ENCODE measurements at places on chromosomes 6 and 20.
A peak's percentile ranks its signal among the peaks of the same experiment; 100 is the strongest.

DNA sequence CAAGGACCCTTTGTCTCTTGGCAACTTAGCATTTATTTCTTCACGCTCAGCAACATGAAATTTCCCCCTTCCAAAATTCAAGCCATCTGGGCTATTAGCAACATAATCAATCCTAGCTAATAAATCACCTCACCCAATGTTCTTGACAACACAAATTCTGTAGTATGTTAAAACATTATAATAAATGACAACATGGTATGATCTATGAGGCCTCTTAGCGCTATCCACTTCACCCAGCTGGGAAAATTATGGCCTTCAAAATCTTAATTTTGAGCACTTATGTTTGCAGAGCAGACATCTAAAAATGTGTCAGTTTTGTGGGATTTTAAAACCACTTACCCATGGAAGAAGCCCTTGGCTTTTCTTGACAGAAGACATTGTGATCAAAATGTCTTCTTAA, 181.9 kb downstream of the HDGFL1 start:
- DNase-seq, result no peak

- no peak for DNase-seq
Observed at GRCh38 chr20:25145131-25145530, 50.4 kb upstream of the ENTPD6 start.

DNA sequence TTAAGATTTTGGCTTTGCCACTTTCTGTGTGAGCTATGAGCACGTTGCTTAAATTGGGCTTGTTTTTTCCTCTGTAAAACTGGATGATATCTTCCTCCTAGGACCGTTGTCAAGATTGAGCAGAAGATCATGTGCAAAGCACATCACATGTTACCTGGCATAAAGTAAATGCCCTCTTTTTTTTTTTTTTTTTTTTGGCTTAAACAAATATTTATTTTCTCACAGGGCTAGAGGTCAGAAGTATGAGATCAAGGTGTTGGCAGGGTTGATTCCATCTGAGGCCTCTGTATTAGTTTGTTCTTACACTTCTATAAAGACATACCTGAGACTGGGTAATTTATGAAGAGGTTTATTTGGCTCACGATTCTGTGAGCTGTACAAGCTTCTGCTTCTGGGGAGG, 42.7 kb downstream of the TOX2 start:
- DNase-seq, result no peak

DNA sequence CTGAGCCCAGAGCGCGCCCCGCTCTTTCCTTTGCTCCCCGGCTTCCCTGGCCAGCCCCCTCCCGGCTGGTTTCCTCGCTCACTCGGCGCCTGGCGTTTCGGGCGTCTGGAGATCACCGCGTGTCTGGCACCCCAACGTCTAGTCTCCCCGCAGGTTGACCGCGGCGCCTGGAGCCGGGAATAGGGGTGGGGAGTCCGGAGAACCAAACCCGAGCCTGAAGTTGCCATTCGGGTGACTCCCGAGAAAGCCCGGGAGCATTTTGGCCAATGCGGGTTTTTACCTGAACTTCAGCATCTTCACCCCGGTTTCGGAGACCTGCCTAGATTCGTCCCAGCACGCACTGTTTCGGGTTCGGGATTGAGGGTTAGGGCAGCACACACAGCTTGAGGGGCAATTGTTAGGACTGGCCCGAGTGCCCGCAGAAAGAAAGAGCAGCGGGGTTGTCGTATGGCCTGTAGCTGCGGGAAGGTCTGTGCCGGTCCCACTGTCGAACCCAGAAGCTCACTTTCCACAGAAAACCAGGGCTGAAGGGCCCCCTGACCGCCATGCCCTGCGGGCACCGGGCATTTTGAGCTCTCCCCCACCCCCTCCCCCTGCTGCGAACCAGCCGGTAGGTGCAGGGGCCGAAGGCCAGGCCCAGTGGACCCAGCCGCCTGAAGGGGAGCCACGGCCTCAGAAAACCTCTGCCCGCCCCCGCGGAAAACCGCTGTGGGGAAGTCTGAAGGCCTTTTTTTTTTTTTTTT, 2.1 kb downstream of the FOXP4 start:
- no peak for DNase-seq

DNA sequence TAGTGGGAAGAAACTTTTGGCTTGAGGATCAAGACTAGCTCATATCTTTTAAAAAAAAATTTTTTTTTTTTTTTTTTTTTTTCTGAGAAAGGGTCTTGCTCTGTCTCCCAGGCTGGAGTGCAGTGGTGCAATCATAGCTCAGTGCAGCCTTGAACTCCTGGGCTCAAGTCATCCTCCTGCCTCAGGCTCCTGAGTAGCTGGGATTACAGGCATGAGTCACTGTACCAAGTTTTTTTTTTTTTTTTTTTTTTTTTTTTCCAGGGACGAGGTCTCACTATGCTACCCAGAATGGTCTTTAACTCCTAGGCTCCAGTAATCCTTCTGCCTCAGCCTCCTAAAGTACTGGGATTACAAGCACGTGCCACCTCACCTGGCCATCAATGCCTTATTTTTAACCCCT, 27.9 kb downstream of the GCLC start:
- DNase-seq, result no peak

GRCh38 chr20:33084722-33085121, 5.3 kb downstream of the BPIFB4 start:
- no peak for DNase-seq

GRCh38 chr20:33667245-33667675, 517 bp downstream of the ACTL10 start:
- peak; percentile 60 for DNase-seq

- DNase-seq, result peak; percentile 59
Observed at GRCh38 chr6:31128093-31128676, 7.9 kb upstream of the CDSN start.

- DNase-seq, result no peak
Observed at GRCh38 chr6:52161689-52162438, 24.3 kb upstream of the IL17A start.

- no peak for DNase-seq
Observed at GRCh38 chr20:54062812-54063280, 7.5 kb downstream of the BCAS1 start.

DNA sequence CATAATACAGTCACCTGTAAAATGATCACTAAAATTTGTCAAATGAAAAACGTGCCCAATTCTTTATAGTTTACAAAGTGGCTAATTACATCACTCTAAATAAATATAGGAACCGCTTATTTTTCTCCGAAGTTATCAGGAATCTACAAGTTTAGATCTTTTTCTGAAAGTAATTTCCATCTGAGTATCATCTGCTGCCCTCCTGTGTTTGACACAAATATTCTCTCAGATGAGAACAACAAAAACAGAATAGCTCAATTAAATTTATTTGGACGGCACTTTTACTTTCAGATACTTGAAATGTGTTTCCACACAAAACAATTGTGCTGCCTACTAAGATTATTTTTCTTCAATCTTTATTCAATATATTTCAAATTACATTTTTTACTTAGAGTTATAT, 5.0 kb downstream of the SF3B5 start:
- no peak for DNase-seq

GRCh38 chr6:45613656-45614055, 235.9 kb upstream of the SUPT3H start:
- no peak for DNase-seq

- no peak for DNase-seq
Observed at GRCh38 chr6:69784595-69785377, 12.0 kb downstream of the LMBRD1 start.

- no peak for DNase-seq
Observed at GRCh38 chr6:138007014-138007472, 100.2 kb downstream of the PERP start.

DNA sequence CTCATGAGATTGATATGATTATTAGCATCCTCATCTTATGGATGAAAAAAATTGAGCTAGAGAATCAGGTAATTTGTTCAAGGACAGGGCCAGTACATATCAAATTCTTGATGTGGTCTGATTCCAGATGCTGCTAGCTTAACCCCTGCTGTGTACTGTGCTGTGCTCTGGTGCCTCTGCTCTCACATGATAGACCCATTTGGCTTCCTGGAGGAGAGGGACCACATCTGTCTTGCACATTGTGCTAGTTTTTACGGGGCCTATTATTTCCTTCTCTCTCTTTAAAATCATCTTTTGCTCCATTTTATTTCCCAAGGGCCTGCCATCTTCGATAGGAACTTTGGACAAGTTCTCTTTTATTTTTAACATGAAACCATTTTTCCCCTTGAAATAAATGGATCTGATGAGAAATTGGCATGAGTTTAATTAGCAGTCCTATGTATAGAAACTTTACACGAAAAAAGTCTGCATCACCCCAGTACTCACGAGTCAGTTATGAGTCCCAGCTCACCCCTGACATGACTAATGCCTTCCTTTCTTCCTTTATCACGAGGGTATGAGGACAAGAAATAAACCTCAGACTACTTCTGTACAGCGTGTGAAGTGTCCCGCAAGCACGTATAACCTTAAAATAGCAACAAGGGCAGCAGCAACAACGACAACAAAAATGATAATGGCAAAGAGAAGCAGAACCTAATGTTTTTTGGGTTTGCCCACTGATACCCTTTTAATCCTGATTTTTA, 26.5 kb downstream of the CD109 start:
- DNase-seq, result no peak

DNA sequence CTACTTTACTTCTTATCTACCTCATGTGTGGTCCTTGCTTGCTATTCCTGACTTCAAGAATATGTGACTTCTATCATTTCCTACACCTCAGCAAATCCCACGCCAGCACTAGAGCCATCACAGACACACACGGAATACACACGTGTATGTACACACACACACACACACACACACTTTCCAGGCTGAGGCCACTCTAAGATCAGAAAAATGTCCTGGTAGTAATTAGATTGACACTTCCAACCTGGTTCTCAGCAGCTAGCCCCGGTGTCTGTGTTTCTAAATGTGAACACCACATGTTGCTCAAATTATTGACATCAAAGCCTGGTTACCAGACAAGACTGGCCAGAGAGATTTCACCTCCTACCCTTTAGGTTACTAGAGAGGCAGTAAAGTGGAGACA, 54.1 kb upstream of the SASH1 start:
- no peak for DNase-seq

DNA sequence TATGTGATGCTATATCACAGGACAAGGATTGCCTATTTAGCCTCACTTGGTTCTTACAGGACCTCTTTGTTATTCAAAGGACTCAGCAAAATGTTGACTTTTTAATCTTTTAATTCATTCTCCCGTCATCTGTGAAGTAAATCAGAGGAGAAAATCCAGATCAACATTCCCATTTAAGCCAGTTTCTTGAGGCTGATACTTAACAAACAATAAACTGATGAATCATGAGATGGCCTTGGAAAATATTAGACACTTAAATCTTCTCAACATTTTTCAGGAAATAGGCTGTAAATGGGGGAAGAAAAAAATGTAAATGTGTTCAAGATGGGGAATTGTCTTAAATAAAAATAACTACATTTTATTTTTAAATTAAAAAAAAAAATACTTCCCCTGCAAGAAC, 55.9 kb upstream of the UBR2 start:
- DNase-seq, result no peak

- DNase-seq, result no peak
Observed at GRCh38 chr6:46581459-46582177, 71.0 kb downstream of the CYP39A1 start.

GRCh38 chr6:38305995-38306681, 333.6 kb downstream of the BTBD9 start:
- no peak for DNase-seq

DNA sequence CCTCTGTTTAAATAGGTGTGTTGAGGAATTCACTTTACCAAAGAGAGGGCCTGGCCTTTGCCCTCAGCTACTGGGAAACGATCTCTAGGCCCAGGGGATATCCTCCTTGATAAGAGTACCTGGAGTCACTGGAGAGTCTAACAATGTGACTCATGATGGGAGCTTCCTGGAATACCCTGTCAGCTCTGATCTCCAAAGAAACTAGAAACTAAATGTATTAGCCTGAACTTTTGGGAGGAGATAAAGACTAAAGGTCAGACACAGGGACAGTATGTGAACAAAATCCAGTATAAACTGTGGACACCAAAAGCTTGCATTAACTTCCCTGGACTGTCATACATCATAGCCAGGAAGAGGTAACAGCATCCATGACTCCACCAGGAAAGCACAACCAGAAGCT, 148.5 kb downstream of the RNGTT start:
- no peak for DNase-seq

DNA sequence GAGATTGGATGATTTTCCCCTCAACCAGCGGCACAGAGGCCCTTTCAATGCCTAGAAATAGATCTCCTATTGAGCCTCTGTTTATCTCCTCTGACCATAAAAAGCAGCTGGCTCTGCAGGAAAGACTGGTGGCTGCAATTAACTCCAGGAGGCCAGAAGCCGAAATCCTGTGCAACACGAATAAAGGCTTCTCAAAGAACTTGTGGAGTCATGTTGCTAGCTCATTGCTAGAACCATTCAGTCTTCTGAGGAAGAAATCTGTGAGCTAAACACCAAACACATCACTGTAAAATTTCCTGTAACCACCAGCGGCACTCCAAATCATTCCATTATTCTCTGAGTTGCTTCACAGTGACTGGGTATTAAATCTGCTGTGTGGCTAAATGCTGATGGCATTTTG, 49.1 kb upstream of the TPD52L1 start:
- no peak for DNase-seq

GRCh38 chr6:44989391-44989790, 338.7 kb upstream of the RUNX2 start:
- no peak for DNase-seq

DNA sequence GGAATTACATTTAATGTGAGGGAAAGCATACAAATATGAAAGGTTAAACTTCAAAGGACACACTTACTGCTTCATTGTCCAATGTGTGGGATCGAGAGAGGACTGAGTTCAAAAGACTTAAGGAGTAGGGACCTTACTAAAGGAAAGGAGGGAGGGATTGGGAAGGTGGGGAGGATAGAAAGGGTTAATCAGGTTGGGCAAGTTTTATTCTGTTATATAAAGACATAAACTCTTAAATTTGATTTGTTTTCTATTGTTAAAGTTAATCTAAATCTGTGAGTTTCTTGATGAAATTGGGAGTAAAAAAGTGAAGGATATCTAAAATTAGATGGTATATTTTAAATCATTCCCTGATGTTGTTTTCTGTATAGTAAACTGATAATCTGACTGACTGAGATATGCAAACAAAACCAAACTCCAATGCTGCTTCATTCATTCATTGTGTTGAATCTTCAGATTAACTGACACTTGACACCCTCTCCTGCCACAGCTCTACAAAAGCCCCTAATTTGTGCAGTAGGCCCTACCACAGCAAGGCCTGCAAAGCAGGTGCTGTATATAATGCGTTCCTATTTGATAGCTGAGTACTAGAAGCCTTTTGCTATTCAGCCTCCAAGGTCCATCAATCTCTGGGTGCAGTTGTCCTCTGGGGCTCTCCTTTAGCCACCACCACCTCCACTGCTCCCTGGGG, 1.3 kb upstream of the UBE2J1 start:
- no peak for DNase-seq

DNA sequence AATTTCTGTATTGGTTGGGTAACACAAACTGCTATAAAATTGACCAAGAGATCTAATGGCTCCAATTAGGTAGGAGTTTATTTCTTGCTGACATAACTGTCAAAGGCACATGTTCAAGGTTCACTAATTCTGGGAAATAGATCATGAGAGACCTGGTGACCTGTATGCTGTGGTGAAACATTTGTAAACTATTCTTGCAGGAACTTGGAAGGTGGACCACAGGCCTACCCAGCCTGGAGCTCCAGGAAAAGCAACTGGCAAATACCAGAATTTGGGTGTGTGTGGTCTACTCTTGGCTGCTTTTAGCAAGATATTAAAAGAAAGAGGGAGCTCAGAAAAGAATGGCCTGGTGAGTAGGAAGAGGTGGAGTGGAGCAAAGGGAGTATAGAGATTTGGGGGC, 184.6 kb downstream of the QKI start:
- DNase-seq, result no peak

All from right forelimb (tissue), 1 donor.